Ascending aorta (tissue), 2 donors: ENCODE measurements at places on chromosomes 1 and 21. TPM values are rescaled to one million over a fixed set of nuclear protein-coding genes. Genes with fewer than 3 reads are reported as not detected.
A peak's percentile ranks its signal among the peaks of the same experiment; 100 is the strongest.

The FAM43B gene
- 0.75 TPM for total RNA-seq

The PRR9 gene
- total RNA-seq: not detected

The TAS1R3 gene
- total RNA-seq: 2.7 TPM

The ELF3 gene
- total RNA-seq: 0.96 TPM

The HENMT1 gene
- total RNA-seq: not detected

DNA sequence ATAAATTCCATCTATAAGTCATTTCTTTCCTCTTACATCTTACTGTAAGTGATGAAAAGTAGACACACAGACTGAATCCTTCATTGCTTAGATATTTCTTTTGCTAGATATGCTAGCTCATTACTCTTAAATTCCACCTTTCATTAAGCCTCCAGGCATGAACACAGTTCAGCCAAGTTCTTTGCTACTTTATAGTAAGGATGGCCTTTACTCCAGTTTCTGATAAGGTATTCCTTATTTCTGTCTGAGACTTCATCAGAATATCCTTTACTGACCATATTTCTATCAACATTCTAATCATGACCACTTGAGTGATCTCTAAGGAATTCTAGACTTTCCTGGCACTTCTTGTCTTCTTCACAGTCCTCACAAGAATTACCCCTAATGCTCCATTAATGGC is 191.7 kb upstream of the KCTD3 start:
- H3K27me3 ChIP-seq: no peaks in the 10 kb centered on the region
- no peaks in the 10 kb centered on the region for H3K36me3 ChIP-seq
- H3K4me1 ChIP-seq: no peaks in the 10 kb centered on the region
- H3K4me3 ChIP-seq: no peak overlapping the region
- no peak for DNase-seq
- no peak overlapping the region for H3K27ac ChIP-seq

DNA sequence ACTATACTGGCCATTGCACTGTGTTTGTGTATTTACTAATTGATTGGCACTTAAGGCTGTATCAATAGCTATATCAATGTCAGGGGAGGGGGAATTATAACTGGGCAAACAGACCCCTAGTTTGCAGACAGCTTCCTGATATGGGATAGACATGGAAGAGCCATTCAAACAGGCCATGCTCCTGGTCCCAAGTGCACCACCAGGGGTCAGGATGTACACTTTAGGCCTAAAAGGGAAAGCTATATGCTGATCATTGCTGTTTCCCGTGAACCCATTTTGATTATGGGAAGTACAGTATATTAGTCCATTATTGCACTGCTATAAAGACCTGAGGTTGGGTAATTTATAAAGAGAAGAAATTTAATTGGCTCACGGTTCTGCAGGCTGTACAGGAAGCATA is 124.9 kb upstream of the BACE2 start:
- no peaks in the 10 kb centered on the region for H3K36me3 ChIP-seq
- no peak for DNase-seq
- H3K4me3 ChIP-seq: no peak overlapping the region
- no peak overlapping the region for H3K27ac ChIP-seq
- no peaks in the 10 kb centered on the region for H3K4me1 ChIP-seq
- H3K27me3 ChIP-seq: no peaks in the 10 kb centered on the region

DNA sequence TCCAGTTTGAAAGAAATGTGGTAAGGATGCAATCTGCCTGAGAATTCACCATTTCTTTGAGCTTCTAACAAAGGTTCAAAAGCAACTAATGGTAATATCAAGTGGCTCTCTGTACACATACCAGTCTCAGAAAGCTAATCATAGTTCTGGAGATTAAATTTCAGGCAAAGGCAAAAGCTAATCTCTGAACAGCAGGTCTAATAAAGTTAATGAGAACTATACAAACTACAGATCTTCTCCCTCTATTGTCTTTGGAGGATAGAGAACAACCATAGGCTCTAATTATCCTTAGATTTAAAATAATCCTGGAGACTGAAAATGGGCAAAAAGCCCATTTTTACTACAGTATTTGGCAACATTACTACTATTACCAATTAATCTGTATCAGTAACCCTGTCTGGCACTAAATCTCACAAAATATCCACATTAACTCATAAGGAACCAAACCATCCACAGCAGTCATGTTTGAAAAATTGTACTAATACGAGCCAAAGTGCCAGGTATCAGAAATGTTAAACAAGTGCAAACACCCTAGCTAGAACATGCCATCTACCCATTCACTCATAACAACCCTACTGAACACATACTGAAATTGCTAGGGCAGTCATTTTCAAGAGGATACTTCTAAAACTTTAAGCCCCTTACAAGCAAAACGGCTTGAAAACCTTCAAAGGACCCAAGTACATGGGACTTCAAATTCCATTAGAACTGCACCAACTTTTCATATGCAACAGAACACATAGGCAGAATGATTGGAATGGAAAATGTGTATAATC is 4.8 kb downstream of the DIPK1A start:
- H3K27ac ChIP-seq: peak overlapping the region; percentile 42
- H3K36me3 ChIP-seq: no peaks in the 10 kb centered on the region
- DNase-seq: no peak
- no peaks in the 10 kb centered on the region for H3K27me3 ChIP-seq
- H3K4me1 ChIP-seq: no peaks in the 10 kb centered on the region

DNA sequence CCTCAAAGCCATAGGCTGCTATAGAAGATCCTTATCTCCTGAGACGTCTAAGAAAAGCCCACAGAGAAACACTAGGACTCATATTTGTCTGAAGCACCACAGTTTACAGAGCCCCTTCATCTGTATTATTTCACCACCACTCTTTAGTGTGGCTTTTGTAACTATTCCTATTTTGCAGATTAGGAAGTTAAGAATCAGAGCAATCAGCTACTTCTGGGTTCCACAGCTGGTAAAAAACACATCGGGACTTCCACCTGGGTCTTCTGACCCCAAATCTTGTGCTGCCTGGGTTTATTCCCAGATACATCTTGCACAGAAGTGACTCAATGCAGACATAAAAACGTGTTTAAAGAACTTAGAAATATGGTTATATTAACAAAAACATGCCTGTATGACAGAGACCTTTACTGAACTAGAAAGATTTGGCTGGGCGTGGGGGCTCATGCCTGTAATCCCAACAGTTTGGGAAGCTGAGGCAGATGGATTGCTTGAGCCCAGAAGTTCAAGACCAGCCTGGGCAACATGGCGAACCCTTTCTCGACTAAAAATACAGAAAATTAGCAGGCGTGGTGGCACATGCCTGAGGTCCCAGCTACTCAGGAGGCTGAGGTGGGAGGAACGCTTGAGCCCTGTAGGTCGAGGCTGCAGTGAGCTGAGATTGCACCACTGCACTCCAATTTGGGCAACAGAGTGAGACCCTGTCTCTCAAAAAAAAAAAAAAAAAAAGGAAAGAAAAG is 40.9 kb downstream of the ELK4 start:
- no peak overlapping the region for H3K4me3 ChIP-seq
- no peaks in the 10 kb centered on the region for H3K27me3 ChIP-seq
- peak; percentile 46 for DNase-seq
- H3K27ac ChIP-seq: no peak overlapping the region
- no peaks in the 10 kb centered on the region for H3K36me3 ChIP-seq
- H3K4me1 ChIP-seq: no peaks in the 10 kb centered on the region

DNA sequence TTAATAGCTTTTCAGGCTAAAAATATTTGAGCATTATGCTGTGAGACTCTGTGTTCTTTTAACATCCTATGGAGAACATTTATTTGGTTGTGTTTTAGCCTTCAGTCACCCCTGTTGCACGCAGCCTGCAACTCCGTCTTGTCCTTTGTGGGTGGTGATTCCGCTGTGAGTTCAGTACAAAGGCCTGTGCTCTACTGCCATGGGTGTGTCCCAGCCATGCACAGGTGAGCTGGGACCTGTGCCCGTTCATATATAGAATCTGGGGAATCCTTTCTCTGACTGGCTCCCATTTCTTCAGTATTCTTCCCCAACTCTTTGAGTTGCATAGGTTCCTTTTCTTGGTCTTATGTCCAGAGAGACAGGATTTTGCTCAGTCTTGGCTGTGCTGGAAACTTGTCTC is 61.4 kb downstream of the ACTL8 start:
- H3K27ac ChIP-seq: no peak overlapping the region
- no peak overlapping the region for H3K4me3 ChIP-seq
- no peaks in the 10 kb centered on the region for H3K36me3 ChIP-seq
- H3K4me1 ChIP-seq: no peaks in the 10 kb centered on the region
- no peaks in the 10 kb centered on the region for H3K27me3 ChIP-seq

- no peak for DNase-seq
- H3K4me3 ChIP-seq: no peak overlapping the region
- H3K36me3 ChIP-seq: no peaks in the 10 kb centered on the region
- peaks cover 11% of the 10 kb centered on the region for H3K4me1 ChIP-seq
- H3K27me3 ChIP-seq: no peaks in the 10 kb centered on the region
Measured at GRCh38 chr1:221310180-221310579, 430.9 kb downstream of the HLX start.

DNA sequence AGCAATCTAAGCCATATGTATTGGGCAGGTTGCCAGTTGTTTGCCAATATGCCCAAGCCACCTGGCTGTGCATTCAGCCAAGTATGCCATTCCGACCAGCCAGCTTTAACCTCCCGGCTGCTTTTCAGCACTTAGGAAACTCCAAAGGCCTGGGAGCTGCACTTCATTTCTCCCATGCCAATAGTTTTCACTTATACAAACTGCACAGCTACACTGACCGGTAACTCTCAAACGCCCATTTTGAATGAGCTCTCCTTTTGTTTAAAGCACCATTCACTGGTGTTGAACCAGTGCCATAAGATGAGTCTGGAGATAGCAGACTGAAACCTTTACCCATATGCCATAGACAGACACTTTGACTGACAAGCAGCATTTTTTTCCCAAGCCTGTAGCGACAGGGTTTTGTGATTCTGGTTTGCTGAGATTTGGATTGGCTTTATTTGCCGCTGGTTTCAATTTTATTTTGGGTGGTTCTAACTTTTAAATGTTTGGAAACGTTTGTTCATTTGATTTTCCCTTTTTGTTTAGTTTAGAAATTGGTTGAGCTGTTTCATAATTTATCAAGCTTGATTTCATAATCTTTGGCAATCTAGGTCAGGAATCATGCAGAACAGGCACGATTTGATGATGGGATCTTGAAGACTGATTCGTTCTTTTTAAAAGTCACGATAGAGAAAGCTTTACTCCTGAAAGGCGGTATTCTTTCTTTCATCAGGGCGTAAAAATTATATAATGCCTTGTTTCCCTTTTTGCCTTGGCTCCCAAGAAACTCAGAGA is 144.6 kb downstream of the NFIA start:
- no peaks in the 10 kb centered on the region for H3K27me3 ChIP-seq
- no peaks in the 10 kb centered on the region for H3K36me3 ChIP-seq
- H3K27ac ChIP-seq: peak overlapping the region; percentile 53
- DNase-seq: no peak
- H3K4me3 ChIP-seq: peak overlapping the region; percentile 39
